ENCODE measurements at places on chromosomes 5 and 9. TPM values are rescaled to one million over a fixed set of nuclear protein-coding genes. Genes with fewer than 3 reads are reported as not detected.

The CAMK2A gene
- total RNA-seq = not detected

The LRRC70 gene
- 0.33 TPM for total RNA-seq

The F12 gene
- 52.9 TPM for total RNA-seq

The SLC25A46 gene
- 28.1 TPM for total RNA-seq

The ADCY2 gene
- not detected for total RNA-seq

The ENTPD2 gene
- total RNA-seq = 2.7 TPM

The EDIL3 gene
- total RNA-seq = not detected

The PCDHGA8 gene
- not detected for total RNA-seq

The HAPLN1 gene
- not detected for total RNA-seq

The PCDHB13 gene
- 0.05 TPM for total RNA-seq

The FAM221B gene
- 0.16 TPM for total RNA-seq

The PCDHB15 gene
- 0.05 TPM for total RNA-seq

The PKN3 gene
- total RNA-seq = 17.9 TPM

The CYSRT1 gene
- 1.6 TPM for total RNA-seq

The AJM1 gene
- 9.0 TPM for total RNA-seq
